Cortex of kidney (tissue), 1 donor: ENCODE measurements at places on chromosomes 4 and X.

DNA sequence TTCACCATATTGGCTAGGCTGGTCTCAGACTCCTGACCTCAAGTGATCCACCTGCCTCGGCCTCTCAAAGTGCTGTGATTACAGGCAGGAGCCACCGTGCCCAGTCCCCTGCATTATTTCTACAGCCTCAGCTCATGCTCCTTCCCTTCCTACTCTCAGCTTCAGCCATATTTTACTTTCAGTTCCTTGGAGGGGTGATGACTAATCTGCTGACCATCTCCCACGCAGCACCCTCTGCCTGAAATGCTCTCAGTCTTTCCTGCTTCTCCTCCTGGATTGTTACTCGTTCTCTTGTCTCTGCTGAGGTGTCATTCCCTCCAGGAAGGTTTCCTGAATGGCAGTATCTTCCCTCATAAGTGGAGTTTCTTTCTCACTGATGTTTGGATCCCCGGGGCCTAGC is 63.3 kb downstream of the MOSPD2 start:
- DNase-seq: no peak

DNA sequence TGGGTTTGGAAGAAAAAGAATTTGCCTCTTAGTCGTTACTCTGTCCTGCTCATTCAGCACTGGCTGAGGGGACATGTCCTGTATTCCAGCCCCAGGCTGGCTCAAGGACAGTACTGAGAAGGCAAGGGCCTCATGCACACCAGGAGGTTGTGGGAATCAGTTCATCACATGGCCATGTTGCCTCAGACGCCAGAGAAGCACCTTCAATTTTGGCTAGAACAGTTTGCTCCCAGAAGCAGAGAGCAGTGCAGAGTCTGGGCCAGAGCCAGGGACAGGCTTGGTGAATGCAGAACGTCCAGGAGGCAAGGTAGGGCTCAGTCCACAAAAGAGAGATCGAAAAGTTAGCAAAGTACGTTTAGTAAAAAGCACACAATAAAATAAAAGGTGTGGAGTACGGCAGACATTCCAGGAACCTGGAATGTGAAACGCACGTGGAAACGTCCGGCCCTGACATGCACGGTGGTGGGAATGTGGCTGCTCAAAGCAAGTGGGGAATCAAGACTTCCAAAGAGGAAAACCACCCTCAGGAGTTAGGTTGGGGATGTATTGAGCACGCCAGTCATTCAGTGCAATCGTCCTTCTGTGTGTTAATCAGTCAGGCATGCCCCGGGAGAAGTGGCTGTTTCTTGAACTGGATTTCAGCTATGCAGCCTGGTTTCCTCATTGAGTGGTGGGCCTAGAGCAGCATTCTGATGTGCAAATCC is 1.2 kb upstream of the SLC2A9 start:
- no peak for DNase-seq

GRCh38 chr4:124449881-124450280 is 262.7 kb downstream of the ANKRD50 start:
- no peak for DNase-seq

GRCh38 chrX:68369559-68369958 is 63.7 kb downstream of the OPHN1 start:
- DNase-seq: no peak

DNA sequence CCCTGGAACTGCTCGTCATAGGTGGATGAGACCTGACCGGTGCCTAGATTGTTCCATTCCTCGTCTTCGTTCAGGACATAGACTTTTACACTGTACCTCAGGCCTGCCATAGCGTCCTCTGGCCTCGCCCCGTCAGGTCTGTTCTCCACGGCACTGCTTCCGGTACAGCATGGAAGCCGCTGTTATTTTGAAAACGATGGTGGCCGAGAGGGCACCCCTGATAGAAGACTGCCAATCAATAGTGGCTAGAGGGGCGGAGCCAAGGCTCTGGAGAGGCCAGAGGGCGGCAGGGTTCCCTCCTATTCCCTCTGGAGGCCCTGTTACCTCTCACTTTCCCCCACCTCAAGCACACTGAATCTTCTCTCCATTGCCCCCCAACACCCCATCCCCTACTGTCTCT is at the start of gene PPP4R3C:
PPP4R3C (minus strand) TSS at position 155 of the 400 bp plus-strand sequence; CDS start at position 110, 45 bp downstream.
- no peak for DNase-seq

DNA sequence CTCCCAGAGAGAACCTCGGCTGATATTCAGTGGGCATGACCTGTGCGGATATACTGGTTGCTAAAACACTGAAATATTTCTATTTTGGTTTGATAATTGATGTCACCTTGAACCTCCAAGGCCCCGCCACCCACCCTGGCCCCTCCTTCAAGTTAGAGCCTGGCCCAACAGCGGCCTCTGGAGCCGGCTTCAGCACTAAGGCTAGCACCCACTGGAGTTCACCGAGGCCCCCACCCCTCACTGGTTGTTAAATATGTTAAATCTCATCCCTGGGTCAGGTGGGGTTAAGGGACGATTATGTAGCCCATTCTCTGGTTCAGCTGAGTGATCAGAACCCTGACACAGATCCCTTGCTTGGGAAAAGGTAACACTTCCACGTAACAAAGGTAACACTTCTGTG is 24.3 kb downstream of the SEL1L3 start:
- DNase-seq: no peak

DNA sequence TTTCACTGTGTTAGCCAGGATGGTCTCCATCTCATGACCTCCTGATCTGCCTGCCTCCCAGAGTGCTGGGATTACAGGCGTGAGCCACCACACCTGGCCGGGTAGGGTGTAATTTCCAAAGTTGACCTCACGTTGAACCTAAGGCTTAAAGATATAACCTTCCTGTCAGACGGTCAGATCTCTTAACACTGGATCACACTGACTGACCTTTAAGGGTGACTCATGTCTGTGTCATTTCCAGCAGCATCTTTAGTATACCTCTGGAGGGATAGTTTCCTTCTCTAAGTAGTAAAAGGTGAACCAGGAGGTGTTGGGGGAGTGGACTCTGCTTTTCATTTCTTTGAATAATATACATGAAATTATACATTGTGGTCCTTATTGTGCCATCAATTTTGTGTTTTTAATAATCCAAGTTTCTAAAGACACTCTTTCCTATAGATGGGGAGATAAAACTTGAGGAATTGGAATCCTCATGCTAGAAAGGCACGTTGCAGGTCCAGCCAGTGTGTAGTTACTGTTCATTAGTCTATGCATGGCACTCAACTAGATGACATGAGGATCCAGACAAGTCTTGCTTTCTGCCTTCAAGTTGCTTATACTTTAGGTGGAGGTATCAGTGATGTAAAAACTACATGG is 45.7 kb downstream of the ARHGAP10 start:
- no peak for DNase-seq

DNA sequence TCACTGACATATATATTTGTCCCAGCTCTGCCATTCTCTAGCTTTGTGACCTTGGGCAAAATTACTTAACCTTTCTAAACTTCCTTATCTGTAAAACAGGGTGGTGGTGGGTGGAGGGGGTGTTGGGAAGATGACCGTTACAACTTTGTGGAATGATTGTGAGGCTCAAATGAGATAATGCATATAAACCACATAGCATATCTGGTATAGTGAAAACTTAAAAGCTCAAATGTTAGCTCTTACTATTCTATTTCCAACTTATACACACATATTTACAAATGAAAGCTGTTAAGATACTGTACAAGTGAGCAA is 52.9 kb upstream of the HPRT1 start:
- DNase-seq: no peak

DNA sequence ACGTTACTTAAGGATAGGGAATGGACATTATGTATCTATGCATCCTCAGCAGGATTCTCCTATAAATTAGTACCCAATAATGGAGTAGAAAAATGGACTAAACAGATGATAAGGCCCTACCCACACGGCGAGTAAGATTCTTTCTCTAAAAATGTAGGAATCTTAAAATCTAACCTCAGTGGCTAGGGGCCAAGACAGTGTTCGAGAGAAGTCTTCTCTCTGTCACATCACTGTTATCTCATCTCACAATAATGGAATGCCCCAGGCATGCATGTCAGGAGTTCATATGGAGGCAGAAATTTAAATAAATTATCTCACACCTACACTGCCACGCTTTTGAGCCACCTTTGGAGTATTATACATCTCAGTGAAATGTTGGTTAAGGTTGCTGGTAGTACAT is 132.9 kb downstream of the LDB2 start:
- DNase-seq: no peak

DNA sequence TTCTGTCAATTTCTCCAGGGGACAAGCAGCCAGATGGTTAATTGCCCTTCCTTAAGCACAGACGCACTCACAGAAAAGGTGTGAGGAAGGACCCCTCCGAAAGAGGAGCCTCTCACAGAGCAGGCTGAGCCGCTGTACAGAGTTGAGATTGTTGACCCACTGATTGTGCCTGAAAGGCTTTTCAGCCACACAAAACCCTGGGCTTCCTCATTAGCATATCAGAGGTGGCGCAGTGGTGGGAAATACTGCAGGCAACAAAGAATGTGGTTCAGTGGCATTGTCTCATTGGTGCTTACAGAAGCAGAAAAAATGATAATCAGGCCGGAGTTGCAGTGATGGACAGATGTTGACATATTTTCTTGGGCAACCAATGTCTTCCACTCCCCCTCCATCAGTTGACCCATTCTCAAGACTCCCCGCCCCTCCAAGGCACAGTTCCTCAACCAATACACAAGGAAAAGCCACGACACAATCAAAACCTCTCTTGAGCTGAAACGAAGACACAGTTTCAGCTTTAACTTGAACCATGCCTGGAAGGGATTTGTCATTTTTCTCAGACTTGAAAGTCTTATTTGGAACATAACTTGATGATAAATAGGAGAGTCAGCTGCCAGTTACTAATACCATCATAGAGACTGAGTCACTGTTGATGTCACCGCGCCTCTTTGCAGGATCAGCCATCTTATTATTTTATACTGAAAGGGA is 53.1 kb downstream of the ATXN3L start:
- DNase-seq: no peak

DNA sequence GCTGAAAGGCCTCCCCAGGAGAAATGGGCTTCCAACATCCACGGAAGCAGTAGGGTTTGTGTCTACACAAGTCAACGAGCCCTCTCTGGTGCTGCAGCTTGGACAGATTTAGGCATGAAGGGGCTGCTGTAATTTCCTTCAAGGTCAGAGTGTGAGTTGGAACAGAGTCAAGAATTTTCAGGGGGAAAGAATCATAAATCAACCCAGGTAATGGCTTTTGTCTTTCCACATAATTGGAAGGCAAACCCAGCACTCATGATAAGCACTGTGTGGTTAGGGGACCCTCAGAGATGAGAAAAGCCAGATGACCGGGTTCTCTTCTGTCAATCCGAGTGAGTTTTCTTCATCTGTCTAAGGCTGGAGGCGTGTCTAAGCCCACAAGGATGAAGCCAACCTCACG is 78.6 kb upstream of the MXRA5 start:
- no peak for DNase-seq

DNA sequence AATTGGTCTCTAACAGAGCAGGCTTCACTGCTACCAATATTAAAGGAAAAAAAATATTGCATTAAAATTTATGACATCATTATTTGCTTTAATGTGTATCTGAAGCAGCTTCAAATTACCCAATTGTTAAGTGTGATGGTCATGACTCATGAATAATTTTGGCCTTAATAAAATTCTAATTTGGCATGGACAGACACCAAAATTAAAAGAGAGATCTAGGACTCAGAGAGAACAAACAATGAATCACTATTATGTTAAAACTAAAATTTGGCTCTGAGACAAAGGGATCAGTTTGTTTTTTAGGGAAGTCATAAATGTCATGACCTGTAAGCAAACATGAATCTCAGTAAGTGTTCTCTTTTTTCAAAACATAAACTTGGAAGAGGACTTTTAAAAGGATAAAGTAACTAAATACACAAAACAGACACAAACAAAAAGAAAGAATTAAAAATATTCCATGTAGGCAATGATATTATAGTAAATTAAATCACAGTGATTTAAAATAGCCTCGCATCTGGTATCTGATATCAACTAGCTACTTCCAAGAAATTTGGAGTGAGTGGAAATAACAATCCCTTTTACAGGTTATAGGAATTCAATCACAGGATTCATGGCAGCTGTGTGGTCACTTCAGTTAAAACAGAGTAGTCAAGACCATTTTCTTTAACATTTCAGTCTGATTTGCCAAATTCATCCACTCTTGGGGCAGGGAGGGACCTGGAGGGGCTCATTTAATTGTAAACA is 11.6 kb downstream of the VEGFC start:
- no peak for DNase-seq

- no peak for DNase-seq
Measured at GRCh38 chr4:33357121-33357520, 2637.0 kb downstream of the PCDH7 start.

- DNase-seq: no peak
Measured at GRCh38 chr4:140351093-140352075, 22.1 kb upstream of the SCOC start.
